ENCODE measurements at places on chromosomes 6 and 20.
A peak's percentile ranks its signal among the peaks of the same experiment; 100 is the strongest.

GRCh38 chr6:14732226-14732843 lies 513.5 kb upstream of the JARID2 start:
- no peak for DNase-seq

DNA sequence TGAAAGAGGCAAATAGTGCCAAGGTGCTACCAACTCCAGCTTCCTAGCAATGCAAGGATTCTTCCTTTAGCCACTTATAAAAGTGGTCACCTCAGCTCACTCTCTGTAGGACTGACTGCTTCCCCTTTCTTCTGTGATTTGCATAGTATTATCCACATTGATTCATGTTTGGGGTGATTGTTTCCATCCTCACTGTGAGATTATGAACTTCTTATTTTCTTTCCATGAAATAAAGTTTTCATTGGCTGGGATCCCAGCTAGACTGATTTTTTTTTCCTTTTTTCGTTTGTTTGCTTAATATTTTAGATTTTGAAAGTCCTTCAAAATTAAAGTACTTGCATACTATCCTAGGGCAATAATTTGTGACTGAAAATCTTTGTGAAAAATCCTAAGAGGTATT lies 50.5 kb downstream of the EYA4 start:
- no peak for DNase-seq

DNA sequence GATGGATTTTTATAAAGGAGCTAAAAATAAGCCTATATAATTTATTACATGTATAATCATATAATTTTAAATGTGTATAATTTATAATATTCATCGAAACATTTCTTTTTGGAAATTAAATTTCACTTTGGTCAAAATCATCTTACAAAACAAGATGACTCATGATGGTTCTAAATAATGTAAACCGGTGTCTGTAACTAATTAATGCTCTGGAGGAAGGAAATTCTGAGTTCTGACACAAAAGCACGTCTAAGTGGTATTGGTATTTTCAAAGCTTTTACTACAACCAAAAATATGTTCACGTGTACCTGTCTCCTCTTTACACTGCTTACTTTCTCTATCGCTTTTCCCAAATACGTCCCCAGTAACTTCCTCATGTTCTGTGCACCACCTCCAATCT lies 134.1 kb downstream of the MTHFD1L start:
- DNase-seq, result no peak

- no peak for DNase-seq
These were observed 41.4 kb upstream of the ANGPT4 start for GRCh38 chr20:957544-957943.

DNA sequence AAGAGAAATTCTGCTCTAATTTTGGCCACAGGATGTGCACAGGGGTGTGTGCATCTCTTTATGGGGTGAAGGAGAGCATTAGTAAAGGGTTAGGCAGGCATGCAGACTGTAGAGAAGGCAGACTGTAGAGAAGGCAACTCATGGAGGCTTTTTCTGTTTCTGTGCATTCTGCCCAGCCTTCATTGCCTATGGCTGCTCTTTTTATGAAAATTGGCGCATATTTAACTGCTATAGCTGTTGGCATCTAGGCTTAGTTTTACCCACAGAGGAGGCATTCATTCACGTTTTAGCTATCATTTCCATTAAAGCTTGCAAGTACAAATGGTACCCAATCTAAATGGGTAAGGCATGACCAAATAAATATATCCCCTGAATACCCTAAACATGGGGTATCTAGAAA lies 286.8 kb upstream of the ID4 start:
- DNase-seq, result no peak

GRCh38 chr6:44010411-44011349 lies 116.6 kb downstream of the MRPL14 start:
- no peak for DNase-seq

GRCh38 chr6:14763139-14763538 lies 482.7 kb upstream of the JARID2 start:
- DNase-seq, result no peak

DNA sequence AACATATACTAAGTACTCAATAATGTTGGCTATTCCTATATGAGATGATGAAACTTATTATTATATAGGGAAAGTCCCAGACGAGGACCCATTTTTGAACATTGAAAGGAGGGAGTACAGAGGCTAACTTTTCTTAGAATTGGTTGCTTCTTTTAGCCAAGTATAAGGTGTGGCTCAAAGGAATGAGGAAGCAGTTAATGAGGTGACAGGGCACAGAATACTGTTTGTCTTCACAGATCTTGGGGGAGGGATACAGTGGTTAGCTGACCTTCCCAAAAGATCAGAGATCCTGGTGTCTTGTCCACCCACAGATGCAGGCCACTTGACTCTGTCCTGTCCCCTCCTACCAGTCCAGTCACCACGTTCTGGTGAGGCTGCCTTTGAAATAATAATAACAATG lies 67.8 kb upstream of the EPB41L1 start:
- DNase-seq, result no peak

DNA sequence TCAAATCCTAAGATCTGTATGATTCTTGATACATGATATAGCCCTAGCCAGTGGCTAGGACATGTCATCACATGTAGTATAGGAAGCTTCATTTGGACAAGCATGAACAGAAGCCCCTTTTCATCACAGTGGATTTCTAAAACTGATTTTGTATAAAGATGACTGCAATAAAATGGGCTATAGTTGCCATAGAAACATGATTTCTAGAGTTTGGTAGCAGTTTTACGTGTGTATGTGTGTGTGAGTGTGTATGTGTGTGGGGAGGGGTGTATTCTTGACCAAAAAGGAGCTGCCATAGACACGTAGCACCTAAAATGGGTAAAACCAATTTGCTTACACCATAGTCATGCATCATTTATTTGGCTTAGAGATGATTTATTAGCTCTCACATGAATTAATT lies 200.5 kb upstream of the CNR1 start:
- DNase-seq, result no peak

GRCh38 chr20:9286501-9287461 lies 217.9 kb downstream of the PLCB4 start:
- DNase-seq, result no peak

DNA sequence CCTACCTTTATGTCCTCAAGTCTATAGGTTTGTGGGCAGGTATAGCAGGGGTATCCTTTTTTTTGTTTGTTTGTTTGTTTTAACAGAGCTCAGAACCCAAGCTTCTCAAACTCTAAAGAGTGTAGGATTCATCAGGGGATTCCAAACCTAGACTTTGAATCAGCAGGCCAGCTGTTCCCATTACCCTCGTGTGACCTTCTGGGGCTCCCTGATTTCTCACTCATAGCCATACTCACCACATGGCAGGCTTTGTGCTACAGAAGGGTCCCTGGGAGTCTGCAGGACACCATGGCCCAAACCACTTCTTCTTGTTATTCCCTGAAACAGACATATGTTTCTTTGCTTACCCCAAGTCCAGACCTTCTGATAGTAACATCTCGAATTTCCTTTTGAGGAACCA lies 350.8 kb upstream of the TSHZ2 start:
- no peak for DNase-seq

GRCh38 chr6:55584654-55585354 lies 5.8 kb upstream of the HMGCLL1 start:
- DNase-seq, result no peak

DNA sequence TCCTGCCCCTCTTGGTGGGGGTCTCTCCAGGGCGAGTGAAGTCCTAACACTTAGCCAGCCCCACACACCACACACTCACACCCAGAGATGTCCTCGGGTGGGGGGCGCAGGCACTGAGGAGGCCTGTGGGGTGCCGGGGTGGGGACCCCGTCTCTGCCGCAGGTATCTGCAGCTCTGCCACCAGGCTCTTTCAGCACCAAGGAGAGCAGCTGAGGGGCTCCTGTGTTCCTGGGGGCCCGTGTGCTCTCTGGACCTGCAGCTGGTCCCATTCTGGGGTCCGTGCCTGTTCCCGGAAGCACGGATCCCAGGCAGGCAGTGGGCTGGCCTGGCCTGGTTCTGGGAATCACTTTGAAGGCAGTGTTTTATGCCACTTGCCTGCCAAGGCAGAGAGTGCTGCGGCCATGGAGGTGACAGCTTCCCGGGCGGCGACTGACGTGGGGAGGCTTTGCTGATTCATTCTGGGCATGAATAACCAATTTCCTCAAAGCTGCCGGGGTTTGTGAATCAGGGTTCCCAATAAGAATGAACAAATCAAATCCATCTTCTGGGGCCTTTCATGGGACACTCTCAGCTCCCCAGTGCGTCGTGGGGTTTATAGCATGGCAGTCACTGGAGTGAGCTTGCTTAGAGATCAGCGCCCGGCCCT lies 54.4 kb upstream of the SLCO4A1 start:
- DNase-seq, result peak; percentile 30

GRCh38 chr20:24990810-24991252 lies 1.7 kb downstream of the APMAP start:
- DNase-seq, result no peak

DNA sequence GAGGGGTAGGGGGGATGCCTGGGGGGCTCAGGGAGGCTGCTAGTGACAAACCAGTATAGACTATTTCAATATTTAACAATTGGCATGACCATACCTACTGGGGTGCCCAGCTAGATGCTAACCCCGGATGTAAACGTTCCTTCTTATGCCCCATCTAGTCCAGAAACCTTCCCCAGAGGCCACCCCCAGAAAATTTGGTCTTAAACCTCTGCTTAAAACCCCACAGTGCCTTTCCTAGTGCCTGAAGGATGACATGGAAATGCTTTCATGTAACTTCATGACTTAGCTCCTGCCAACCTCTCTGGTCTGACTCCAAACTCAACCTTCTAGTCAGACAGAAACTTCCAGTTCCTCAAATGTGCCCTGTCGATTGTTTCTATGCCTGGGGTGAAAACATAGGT lies 52.0 kb downstream of the JPH2 start:
- DNase-seq, result peak; percentile 17

GRCh38 chr20:17465236-17465635 lies 65.9 kb downstream of the BFSP1 start:
- DNase-seq, result no peak

- DNase-seq, result no peak
These were observed 32.8 kb downstream of the SLC13A3 start for GRCh38 chr20:46618316-46619100.

- no peak for DNase-seq
These were observed 6.0 kb downstream of the SDC4 start for GRCh38 chr20:45341939-45342854.

GRCh38 chr6:167244064-167244960 lies 46.8 kb upstream of the UNC93A start:
- DNase-seq, result no peak

- DNase-seq, result no peak
These were observed 102.6 kb downstream of the IBTK start for GRCh38 chr6:82144852-82145340.

DNA sequence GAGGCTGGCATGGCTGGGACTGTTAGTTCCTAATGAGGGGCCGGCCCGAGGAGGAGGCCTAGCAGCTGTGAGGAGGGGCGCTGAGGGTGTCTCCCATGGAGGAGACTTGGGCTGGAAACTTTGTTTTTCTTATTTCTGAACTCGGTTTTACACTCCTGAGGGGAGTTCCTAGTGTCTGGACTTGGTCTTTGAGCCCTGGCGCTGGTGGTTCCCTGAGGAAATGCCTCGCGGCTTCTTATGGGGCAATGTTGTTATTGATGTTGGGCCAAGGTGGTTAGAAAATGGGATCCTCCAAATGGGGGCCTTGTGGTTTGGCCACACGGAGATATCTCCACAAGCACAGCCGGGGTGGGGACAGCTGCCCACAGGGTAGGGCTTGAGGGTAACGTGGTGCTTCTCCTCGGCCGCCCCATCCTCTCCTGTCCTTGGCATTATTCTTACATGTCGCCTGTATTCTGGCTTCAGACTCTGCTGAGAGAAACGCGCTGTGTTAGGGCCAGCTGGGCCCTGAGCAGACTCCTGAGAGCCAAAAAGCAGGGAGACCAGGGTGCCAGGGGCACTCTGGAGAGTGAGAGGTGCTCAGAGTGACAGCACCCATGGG lies 136.9 kb downstream of the FOXO3 start:
- DNase-seq, result no peak

DNA sequence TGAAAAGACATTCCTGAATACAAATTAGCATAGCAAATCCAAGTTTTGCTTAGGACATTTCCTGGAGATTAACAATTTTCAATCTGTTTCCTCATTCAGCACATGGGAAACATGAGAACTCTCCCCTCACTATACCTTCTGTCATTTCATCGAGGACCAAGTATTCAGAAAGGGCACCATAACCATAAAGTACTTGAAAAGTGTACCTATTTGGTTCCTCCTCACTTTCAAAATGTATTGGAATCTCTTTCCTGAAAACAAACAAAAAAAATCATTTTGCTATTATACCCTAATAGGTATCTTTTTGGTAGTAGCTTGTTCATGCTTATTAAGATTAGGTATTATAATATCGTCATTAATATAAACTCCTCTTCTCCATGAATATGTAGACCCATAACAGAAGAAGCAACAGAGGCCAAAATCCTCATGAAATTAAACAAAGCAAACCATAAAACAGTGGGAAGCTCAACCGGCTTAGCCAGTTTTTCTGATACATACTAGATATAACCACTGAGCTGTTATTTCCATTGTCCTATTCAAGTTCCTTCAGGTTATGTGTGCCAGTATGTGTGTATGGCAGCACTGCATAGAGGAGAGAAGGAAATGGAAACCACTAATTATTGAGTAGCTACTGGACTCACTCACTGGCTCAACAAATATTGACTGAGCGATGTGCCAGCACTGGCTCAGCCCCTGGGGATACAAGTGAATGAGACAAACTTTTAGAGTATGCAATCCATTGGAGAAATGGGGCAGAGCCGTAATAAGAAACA lies 274.0 kb downstream of the MAFB start:
- DNase-seq, result no peak

- DNase-seq, result no peak
These were observed 1.8 kb downstream of the FOXO3 start for GRCh38 chr6:108562503-108562993.

GRCh38 chr20:23587631-23588030 lies 18.1 kb downstream of the CST9 start:
- DNase-seq, result no peak

GRCh38 chr6:165826487-165827189 lies 163.6 kb upstream of the PDE10A start:
- no peak for DNase-seq

DNA sequence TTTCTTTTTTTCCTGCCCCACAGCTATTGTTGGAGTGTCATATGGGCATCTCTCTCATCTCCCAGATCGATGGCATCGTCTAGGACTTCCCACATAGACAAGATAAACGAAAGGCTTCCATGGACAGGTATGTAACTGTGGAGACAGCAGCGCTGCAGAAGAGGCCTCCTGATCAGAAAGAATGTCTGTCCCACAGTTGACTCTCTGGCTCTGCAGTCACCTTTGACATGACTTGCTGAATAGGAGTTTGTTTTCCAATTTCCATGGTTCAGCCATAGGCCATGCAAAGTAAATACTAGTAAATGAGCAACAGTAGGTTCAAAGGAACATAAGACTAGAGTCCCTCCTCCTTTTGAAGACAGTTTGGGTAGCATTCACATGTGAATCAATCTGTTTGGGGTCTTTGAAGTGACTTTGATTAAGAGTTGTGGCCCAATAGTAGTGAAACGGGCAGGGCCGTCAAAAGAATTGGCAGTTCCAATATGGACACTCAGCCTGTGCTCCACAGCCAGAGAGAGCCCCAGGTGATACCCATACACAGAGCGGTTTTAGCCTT lies 134.7 kb upstream of the IFNGR1 start:
- DNase-seq, result no peak

- DNase-seq, result no peak
These were observed 590.6 kb downstream of the QKI start for GRCh38 chr6:164005004-164005711.

GRCh38 chr20:9374480-9374879 lies 139.9 kb upstream of the LAMP5 start:
- no peak for DNase-seq

Data from activated CD4-positive, alpha-beta T cell treated with anti-CD3 and anti-CD28 coated beads, Interleukin-2, Interleukin-4, amounts not matched to agents 100 ng/mL and 50 ng/mL, durations not matched to agents 16 hours and 8 hours (primary cell).